ENCODE measurements at places on chromosomes 6 and 20.
A peak's percentile ranks its signal among the peaks of the same experiment; 100 is the strongest.

DNA sequence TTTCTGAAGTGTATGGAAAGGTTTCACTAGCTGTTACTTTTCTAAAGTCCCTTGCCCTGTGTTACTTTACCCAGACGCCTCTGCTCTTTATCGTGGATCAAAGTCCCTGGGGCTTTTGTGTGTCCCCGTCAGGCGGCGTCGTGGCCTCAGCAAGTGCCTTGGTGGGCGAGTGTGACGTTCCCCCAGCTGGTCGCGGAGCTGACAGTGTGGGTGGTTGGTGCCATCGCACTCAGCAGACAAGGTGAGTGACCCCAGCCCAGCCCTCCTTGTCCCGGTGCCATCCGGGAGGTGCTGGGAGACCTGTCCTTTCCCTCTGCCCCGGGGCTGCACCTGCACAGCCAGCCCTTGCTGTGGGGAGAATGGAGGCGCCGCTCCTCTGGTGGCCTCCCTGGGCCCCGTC is 27.3 kb upstream of the TCFL5 start:
- no peak for DNase-seq

DNA sequence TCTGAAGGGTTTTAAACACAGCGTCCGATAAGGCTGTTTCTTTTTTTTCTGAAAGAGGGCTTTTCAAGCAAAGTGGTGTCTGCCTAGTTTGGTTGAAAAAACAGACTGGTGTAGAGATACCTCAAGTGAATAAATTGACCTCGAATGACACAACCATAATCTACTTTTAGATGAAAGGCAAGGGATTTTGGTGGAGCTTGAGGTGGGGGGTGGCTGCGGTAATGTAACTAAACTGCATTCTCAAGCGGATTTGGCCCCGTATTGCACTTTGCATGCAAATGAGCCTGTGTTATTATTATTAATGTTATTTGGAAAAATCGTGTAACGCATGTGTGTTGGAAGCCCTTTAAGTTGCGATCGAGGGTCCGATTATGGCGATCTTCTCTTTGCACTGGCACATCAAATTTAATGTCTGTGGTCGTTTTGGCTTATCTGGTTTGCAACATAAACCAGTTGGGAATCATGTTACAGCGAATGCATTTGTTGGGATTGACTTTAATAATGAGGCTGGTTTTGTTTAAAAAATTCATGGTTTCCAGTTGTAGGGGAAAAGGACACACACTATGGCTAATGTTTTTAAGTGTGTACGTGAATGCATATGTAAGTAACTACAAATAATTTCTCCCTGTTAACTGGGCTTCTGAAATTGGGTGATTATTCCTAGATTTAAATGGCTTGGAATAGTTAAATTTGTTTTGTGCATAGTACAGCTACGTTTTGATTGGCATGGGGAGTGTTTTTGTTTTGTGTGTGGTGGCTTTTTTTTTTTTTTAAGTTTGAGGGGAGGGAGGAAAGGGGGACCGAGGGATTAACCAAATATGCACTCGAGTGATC is 1.0 kb downstream of the JARID2 start:
- DNase-seq = no peak

DNA sequence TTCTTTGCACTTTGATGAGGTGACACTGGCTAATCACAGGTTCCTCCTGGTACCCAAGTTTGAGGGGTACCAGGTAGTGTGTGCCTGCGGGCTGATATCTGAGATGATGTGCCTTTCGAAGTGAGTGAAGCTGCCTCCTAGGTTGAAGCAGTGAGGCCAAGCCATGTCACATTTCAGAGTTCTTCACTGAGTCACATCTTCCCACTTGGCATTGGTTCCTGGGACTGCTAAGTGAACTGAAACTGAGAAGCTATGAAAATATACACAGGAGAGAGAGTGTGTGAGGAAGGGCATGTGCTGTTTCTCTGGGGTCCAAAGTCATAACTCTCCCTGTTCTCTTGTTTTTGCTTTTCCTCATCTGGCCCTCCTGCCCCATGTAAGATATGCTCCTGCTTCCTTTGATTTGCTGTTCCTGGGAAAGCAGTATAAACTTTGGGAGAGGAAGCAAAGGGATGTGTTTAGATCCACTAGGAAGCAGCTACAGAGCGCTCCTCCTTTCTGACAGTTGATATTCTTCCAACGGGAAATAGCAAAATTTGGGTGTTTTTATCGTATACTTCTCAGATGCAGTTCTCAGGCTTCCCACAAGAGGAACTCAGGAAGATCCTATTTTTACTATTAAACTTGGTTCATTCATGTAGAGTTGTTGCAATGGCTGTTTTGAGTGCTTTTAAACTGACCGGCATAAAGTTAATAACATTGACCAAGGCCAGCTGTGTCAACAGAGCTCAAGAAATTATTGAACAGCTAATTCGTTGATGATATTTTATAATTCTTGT is 153.7 kb downstream of the MOXD1 start:
- DNase-seq = no peak

- no peak for DNase-seq
Measured at GRCh38 chr20:57434390-57434700, 43.1 kb downstream of the RBM38 start.

- no peak for DNase-seq
Measured at GRCh38 chr20:10388597-10388996, 45.4 kb downstream of the MKKS start.

- DNase-seq = no peak
Measured at GRCh38 chr6:34315780-34316179, 67.0 kb upstream of the SMIM29 start.

DNA sequence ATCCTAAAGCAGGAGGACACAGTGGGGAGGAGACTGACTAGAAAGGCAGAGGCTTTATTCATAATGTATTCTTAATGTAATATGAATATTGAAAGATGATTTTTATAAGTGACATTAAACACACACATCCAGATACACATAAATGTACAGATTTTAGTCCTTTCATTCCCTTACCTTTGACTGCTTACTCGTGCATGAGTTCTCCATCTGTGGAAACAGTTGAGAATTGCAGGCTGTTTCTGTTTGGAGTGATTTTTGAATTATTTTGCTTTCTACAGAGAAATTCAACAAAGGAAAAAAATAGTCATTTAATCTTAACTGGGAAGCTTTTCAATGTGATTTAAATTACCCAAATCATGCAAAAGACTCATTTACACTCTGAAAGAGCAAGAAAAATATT is 136.5 kb downstream of the RIMS1 start:
- DNase-seq = no peak

DNA sequence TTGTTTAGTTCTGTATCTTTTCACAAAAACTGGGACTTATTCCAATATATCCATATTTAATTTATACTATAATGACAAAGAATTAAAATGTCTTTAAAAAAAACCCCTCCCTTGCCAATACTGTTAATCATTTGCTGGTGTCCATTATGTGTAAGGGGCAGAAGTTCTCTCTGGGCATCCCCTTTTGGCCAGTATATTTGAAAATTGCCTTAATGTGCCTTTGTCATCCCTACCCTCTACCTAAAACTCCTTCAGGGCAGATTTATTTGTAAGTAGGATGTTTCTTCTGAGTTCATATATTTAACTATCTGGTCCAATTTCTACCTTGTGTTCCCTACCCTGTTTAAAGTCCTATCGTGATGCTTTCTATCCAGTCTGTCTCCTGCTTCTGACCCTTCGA is 62.9 kb downstream of the ARHGAP18 start:
- no peak for DNase-seq

DNA sequence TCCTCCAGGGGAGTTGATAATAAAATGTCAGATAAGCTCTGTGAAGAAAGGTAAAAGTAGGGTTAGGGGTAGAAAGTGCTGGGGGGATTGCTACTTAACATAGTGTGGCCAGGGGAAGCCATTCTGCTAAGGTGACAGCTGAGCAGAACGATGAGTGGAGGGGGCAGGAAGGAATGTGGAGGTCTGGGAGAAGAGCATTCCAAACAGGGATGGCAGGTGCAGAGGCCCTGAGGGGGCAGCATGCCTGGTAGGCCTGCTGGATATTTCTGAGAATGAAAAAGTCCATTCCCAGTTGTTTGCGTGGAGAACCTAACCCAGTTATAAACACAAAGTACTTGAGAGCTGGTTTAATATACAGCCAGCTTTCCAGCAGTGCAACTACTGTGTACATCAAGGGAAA is 9.3 kb downstream of the GFRA4 start:
- DNase-seq = no peak

DNA sequence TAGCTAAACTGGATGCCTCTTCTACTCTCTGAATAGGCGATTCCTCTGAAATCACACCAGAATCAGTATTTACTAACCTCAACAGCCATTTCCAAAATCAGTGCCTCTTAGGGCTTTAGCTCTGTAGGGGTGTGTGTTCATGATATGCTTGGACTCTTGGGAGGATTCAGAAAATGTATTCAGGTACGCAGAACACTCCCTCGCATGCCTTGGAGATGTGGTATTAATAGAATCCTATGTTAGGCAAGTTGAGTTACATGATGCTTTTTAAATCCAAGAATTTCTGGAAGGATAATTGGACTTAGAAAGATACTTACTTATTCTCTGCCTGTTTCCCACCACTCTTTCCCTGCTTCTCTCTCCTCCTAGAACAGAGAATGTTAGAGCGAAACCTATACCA is 31.8 kb upstream of the PBOV1 start:
- DNase-seq = no peak

GRCh38 chr6:62971976-62972658 is 239.2 kb upstream of the FKBP1C start:
- DNase-seq = no peak

DNA sequence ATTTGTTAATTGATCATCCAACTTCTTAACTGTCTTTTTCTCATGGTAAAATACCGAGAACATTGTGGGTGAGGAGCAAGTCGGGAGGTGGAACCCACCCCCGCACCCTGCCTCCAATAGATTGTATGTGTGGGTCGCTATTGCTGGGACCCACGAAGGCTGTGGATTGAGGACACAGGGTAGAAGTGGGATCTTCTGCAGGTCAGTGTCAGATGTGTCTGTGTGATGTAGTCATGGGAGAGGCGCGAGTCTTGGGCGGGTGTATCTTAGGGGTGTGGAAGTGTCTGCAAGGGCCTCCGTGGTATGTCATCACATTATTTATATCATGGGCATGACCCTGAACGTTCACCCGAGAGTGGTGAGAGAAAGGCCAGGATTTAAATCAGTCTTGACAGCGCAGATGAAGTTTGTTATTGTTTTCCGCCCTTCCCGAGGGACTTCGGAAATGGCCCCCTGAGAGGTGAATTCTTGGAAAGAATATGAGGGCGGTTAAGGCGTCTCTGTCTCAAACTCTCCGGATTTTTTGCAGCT is 472 bp upstream of the PAQR8 start:
- no peak for DNase-seq

DNA sequence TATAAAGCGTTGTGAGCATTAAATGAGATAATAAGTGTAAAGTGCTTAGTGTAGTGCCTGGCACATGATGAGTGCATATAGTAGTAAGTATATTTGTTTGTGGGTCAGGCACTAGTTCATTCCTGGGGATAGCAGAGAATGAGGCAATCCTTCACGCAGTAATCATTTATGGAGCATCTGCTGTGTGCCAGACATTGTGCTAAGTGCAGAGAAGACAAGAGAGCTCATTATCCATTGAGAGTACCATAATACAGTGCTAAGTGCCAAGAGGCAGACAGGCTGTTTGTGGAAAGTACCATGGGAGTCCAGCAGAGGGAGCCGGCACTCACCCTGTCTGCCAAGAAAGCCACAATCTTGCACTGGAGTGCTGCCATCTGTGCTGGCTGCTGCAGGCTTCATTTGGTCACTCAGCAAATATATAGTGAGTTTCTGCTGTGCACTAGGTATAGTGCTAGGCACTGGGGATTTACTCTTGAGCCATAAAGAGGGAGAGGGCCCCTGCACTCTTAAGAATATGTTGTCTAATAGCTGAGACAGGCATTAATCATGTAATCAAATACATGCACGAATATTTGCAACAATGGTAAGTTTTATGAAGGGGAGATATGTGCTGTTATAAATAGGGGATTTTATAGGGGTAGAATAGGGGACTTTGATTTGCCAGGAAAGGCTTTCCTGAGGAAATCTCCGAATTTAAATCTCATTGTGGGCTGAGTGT is 12.9 kb upstream of the MROH8 start:
- DNase-seq = peak; percentile 51

- no peak for DNase-seq
Measured at GRCh38 chr20:24935140-24935539, 13.9 kb upstream of the CST7 start.

GRCh38 chr6:6474170-6474920 is 114.2 kb upstream of the LY86 start:
- no peak for DNase-seq

DNA sequence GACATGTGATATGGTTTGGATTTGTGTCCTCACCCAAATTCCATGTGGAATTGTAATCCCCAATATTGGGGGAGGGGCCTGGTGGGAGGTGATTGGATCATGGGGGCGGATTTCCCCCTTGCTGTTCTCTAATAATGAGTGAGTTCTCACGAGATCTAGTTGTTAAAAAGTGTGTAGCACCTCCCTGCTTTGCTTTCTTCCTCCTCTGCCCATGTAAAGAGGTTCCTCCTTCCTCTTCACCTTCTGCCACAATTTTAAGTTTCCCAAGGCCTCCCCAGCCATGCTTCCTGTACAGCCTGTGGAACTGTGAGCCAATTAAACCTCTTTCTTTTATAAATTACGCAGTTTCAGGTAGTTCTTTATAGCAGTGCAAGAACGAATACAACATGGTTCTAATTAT is 2.1 kb upstream of the ZNF451 start:
- DNase-seq = no peak

DNA sequence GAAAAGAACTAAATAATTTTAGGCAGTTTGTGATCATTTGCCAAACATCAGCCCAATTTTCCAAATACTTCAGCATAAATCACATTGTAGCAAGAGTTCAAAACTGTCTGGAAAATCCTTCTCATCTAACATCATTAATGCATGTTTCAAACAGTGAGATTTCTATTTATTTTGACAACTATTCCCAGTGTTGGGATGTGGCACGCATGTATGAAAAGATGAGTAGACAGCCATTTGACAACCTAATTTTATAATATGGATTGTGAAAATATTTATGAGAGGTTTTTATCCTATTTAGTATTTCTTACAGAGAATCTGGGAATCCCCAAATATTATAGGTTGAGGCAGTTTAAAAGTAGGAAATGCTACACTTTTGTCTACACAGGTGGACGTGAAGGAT is 357.6 kb upstream of the ARID1B start:
- DNase-seq = no peak

DNA sequence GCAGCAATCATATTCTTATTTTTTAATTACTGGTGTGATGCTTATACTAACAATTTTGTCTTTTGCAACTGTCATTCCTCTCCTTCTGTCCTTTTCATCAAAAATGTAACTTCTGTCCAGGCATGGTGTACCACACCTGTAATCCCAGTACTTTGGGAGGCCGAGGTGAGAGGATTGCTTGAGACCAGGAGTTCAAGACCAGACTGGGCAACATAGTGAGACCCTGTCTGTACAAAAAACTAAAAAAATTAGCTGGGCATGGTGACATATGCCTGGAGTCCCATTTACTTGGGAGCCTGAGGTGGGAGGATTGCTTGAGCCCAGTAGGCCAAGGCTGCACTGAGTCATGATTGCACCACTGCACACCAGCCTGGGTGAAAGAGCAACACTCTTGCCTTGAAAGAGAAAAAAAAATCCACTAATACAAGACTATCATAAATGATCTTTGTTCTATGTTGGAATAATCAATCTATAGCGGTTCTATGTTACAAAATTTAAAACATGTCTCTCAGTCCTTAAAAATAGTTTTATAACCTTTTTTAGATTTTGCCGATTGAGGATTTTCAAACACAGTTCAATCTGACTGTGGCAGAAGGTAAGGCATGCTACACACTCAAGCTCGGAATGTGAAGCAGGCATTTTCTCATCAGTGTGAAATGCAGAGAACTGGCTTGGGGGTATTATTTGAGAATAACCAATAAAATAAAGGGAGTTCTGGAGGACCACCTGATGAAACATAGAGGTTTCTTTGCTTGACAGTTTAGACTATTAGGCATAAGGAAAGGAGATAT is 70.4 kb downstream of the ENPP1 start:
- no peak for DNase-seq

- no peak for DNase-seq
Measured at GRCh38 chr6:117440706-117441525, 15.2 kb upstream of the ROS1 start.

Measured in stimulated activated CD8-positive, alpha-beta memory T cell treated with anti-CD3 and anti-CD28 coated beads, Interleukin-12 subunit alpha, Interleukin-12 subunit beta, amount 100 ng/mL, for 1 hour (primary cell).